ENCODE measurements at places on chromosomes 2 and 18. TPM values are rescaled to one million over a fixed set of nuclear protein-coding genes. Genes with fewer than 3 reads are reported as not detected.
A peak's percentile ranks its signal among the peaks of the same experiment; 100 is the strongest.

Gene ERICH2
- not detected for total RNA-seq

Gene CCDC74A
- total RNA-seq, result 2.8 TPM

Gene CDKL4
- 0.79 TPM for total RNA-seq

Gene SCN1A
- 0.44 TPM for total RNA-seq

Gene FBXO48
- 0.67 TPM for total RNA-seq

Gene IL37
- not detected for total RNA-seq

Gene GPR155
- total RNA-seq, result 10.1 TPM

Gene SPP2
- not detected for total RNA-seq

Gene DLX1
- not detected for total RNA-seq

Gene CD8B2
- not detected for total RNA-seq

DNA sequence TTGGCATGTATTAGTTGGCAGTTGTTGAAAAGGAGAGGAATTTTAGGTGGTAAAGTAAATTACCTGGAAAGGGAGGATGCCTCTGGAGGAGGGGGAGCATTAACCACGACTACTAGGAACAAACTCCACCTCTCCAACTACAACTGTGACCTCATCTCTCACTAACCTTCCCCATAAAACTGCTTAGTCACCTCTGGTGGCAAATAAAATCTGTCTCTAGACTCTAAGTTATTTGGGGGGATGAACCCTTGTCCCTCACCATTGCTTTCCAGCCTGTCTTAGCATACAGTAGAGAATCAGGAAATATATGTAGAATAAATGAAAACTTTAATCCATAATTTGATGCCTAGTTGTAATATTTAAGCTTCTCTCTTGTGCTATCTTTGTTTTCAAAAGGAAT, 27.6 kb upstream of the MYO1B start:
- no peak for DNase-seq

GRCh38 chr2:50962731-50963130, 69.2 kb downstream of the NRXN1 start:
- no peak for DNase-seq

DNA sequence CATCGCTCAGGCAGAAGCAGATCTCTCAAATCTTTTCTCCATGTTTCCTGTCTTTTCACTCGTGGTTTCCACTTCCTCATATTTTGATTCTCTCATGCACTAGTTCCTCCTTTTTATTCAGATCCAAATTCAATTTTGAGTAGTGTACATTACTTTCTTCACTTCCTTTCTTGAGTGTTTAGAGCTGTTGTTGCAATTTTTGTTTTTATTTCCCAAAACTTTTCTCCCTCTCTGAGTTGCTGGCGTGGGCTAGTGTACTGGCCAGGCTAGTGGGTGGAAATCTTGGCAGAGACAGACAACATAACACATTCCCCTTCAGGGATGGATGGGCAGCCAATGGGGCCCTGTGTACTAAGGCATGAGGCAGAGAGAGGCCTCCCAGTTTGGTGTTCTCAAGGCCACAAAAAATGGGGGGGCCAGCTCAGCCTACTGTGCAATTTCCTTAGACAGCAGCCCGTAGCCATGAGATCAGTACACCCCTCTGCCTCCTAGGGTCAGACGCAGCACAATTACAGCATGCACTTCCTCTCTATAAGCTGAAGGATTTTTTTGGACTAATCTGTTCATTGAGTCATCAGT, 145.1 kb upstream of the PID1 start:
- DNase-seq, result peak; percentile 94

DNA sequence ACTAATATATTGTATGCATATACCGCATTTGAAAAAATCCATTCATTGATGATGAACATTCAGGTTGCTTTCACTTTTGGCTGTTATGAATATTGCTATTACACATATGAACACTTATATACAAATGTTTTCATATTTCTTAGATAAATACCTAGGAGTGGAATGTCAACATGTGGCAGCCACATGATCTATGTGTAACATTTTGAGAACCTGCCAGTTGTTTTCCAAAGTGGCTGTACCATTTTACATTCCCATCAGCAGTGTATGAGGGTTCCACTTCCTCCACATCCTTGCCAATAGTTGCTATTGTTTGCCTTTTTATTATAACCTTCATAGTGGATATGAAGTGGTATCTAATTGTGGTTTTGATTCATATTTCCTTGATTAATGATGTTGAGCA, 40.5 kb downstream of the CCDC85A start:
- DNase-seq, result no peak

DNA sequence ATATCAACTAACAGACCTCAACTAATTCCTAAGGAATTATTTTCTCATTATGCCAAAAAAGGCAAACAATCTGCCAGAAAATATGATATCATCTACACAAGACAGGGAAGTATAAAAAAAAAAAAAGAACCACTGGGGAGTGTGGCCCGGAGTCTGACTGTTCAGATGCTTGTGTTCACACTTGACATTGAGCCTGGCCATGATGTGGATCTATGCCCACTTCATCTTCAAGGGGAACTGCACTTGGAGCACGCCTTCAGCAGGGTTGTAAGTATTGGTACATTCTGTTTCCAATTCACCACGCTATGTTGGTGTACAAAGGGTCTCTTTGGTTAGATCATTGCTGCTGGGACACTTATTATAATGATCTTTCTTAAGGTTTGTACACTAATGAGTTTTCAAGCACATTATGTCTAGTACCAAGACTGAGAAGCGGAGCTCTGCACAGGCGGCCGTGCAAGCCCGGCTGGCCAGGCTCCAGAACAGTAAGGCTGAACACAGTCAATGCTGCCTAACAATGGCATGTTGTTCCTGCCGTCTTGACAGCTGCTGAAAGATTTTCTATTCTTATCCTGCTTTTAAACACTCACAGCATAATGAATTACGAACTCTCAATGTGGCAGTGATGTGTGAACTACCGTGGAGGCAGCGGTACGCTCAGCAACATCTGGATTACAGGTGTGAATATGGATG, 788.4 kb upstream of the SOX11 start:
- no peak for DNase-seq

GRCh38 chr2:39523308-39524044, 86.4 kb upstream of the MAP4K3 start:
- no peak for DNase-seq

DNA sequence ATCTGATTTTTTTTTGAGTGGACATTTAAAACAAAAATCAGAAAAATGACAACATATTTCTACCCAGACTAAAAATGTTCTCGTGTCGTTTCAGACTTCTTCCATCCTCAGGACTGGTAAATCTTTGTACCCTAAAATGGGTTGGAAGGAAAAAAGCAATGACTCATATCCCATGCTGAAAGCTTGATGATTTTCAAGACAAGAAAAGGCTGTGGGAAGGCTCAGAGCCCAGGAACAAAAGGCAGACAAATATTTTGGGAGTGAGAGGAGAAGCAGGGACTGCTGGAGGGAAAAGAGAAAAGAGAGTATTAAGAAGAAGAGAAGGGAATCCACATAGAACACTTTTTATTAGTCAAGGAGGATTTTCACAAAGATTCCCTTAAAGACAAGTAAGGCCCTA, 77.1 kb upstream of the CTAGE1 start:
- DNase-seq, result no peak

- no peak for DNase-seq
These were observed 44.1 kb downstream of the CD28 start for GRCh38 chr2:203750346-203751068.

DNA sequence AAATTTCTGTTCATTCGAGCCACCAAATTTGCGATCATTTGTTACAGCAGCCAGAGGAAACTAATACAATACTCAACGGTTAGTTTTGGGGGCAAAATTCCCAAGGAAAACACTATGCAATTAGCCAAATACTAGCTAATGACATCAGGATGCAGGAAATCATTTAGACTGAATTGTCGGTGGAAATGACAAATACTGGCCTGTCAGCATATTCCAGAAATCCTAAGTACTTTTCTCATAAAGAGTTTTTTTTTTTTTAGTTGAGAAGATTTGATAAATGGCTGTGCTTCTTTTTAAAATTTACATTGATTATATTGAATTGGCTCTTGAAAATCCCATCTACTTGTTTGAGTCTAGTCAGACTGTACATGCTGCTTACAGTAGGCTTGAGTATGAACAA, 410.1 kb downstream of the SUCLG1 start:
- no peak for DNase-seq

DNA sequence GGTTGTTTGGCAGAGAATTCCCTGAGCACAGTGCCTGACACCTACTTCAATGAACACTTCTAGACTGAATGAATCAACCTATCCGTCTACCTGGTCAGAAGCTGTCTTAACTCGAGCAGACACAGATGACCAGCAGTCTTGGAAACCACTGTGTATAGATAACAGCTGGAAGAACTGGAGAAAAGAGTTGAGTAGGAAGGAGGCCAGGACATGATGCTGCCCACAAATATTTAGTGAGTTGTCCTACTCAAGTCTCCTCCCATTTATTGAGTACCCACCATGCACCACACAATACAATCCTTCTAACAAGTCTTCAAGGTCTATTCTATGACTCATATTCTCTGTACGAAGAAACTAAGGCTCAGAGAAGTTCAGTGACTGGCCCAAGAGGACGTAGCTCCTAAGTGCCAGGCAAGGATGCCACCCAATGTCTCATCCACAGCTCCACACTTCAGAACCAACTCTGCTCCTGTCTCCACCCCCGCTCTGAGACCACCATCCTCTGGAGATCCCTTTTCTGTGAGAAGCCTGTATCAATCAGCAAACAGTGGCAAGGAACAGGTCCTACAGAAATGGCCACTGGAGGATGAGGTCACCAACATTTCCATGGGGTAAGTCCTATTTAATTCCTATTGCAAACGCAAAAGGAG, 62.2 kb downstream of the GALNT14 start:
- no peak for DNase-seq

- DNase-seq, result peak; percentile 54
These were observed 13.6 kb upstream of the PROC start for GRCh38 chr2:127404466-127405254.

- no peak for DNase-seq
These were observed 136.8 kb downstream of the NCK2 start for GRCh38 chr2:105881286-105882136.

GRCh38 chr2:237388036-237388435, 25.9 kb downstream of the COL6A3 start:
- DNase-seq, result no peak

GRCh38 chr2:238863749-238864206, 15.9 kb downstream of the TWIST2 start:
- DNase-seq, result peak; percentile 47

DNA sequence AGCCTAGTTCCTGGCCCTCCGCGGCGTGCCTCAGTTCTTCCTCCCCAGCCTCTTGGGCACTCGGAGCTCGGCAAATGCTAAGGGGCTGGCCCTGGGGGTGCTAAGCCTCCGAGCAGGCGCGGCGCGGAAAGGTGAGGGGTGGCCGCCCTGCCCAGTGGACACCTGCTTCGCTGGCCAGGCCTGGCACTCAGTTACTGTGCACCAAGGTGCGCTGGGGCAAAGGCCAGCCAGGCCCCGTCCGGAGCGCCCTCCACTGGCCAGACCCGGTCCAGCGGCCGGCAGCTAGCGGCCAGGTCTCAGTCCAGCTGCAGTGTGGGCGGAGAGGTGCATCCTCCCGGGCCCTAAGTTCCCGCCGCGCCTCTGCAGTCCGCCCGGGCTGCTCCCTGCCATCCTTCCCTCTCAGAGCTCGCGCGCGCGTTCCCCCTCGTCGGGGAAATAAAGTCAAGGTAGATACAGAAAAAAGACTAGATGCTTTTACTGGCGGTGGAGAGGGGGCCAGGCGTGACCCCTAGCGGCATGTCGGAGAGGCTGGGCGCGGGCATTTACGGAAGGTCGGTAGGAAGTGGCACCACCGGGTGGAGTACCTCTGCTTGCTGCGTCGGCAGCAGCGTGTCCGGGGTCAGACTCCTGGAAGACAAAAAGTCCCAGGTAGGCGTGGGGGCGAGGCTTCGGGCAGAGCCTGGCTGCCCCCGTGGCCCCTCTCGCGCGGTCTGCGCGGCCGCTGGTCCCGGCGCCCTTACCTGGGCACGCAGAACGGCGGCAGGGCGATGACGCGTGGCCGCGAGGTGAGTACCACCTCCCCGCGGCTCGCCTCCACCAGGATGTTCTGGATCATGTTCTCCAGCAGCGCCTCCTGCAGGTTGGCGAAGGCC, 9.4 kb upstream of the CRYBA2 start:
- no peak for DNase-seq

DNA sequence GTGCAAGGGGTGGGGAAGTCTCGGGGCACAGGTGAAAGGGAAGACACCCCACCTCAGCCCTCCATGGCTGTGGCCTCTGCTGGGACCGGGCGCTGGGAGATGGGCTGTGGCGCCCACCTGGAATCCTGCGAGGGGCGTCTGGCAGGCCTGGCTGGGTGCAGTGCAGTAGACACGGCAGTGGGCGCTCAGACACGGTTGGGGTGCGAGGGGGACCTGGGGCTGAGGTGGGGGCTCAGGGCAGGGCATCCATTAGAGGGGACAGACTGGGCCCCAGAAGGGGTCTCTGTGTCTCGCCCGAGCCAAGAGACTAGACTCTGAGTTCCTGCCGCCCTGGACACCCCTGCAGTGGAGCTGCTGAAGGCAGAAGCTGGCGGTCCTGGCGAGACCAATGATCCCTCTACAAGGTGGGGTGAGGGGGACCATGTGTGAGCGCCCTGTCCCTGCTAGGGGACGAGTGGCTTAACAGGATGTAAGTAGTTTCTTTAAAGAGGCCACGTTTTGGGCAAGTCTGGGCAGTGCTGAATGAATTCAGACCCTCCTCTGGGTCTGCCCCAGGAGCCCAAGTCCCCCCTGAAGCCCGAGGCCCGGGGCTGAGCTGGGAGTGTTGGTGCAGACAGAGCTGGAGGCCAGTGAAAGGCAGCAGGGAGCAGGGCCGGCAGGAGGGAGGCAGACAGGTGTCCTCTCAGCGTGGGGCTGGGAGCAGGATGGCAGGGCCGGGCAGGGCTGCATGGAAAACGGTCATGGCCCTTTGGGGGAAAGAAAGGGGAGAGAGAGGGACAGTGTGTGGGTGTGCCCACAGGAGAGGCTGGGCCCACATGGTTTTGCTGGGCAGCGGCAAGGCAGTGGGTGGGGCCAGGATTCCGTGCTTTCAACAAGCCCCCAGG, 57.2 kb downstream of the HS6ST1 start:
- no peak for DNase-seq

- DNase-seq, result no peak
These were observed 15.3 kb upstream of the IL36G start for GRCh38 chr2:112962308-112963175.

- DNase-seq, result peak; percentile 76
These were observed 64.0 kb upstream of the MAPRE2 start for GRCh38 chr18:34976899-34977837.

GRCh38 chr2:145740302-145740701, 1220.4 kb upstream of the ZEB2 start:
- no peak for DNase-seq

- DNase-seq, result no peak
These were observed 97.9 kb downstream of the MTCL1 start for GRCh38 chr18:8803063-8803795.

Measured in right atrium auricular region (tissue), 2 donors.